Naive thymus-derived CD4-positive, alpha-beta T cell (primary cell): ENCODE measurements at places on chromosomes 1 and 21. TPM values are rescaled to one million over a fixed set of nuclear protein-coding genes. Genes with fewer than 3 reads are reported as not detected.

PCP4 gene
- not detected for total RNA-seq

NTMT2 gene
- total RNA-seq = not detected

ASPM gene
- total RNA-seq = 44.4 and 48.8 TPM in 2 replicates

GPR3 gene
- 0.45 TPM for total RNA-seq

DNA sequence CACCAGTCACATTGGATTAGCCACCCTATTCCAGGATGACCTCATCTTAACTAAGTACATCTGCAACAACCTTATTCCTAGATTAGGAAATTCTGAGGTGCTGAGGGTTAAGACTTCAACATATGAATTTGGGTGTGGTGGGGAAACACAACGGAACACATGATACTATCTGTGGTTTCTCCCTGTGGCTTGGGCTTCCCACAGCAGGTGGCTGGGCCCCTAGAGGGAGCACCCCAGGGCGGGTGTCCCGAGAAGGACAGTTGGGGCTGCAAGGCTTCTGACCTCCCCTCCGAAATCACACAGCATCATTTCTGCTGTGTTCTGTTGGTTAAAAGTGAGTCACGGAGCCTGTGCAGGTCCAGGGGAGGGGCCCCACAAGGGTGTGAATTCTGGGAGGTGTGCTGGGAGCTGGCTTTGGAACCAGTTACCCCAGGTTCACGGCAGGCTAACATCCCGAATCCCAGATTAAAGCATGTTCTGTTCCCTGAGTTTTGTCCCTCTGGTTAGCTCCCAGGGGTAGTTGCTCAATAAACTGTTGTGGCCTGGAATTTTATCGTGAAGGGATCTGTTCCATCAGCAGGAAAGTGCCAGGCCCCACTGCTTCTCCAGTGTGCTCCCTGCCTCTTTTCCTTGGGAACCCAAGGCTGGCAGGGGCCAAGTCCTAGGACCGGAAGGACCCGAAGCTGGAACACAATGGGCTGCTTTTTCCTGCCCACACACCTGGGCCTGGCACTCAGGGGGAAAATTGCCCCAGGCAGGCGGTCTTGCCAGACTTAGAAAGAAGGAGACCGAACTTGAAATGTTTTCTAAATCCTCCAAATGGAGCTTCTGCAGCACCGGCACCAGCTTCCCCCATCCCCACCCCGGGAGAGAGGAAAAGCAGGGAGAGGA, 154.0 kb upstream of the WNT4 start:
- H3K27me3 ChIP-seq = peaks cover 9% of the 10 kb centered on the region
- H3K4me1 ChIP-seq = no peaks in the 10 kb centered on the region
- H3K36me3 ChIP-seq = no peaks in the 10 kb centered on the region
- DNase-seq = no peak

GRCh38 chr1:166843322-166843721, 4.0 kb downstream of the POGK start:
- no peak overlapping the region for H3K27ac ChIP-seq
- H3K4me1 ChIP-seq = peaks cover 19% of the 10 kb centered on the region
- H3K27me3 ChIP-seq = no peaks in the 10 kb centered on the region
- peaks cover 75% of the 10 kb centered on the region for H3K36me3 ChIP-seq
- no peak overlapping the region for H3K4me3 ChIP-seq

GRCh38 chr1:181179987-181180365, 91.5 kb downstream of the IER5 start:
- peak; percentile 42 for DNase-seq
- no peaks in the 10 kb centered on the region for H3K36me3 ChIP-seq
- H3K27ac ChIP-seq = peak overlapping the region; percentile 46
- no peak overlapping the region for H3K4me3 ChIP-seq
- H3K4me1 ChIP-seq = no peaks in the 10 kb centered on the region

GRCh38 chr1:93775224-93775623, 93.6 kb upstream of the BCAR3 start:
- no peaks in the 10 kb centered on the region for H3K36me3 ChIP-seq
- H3K4me1 ChIP-seq = no peaks in the 10 kb centered on the region
- H3K27me3 ChIP-seq = no peaks in the 10 kb centered on the region
- H3K4me3 ChIP-seq = no peak overlapping the region
- no peak overlapping the region for H3K27ac ChIP-seq

- H3K36me3 ChIP-seq = peaks cover 4% of the 10 kb centered on the region
- H3K4me3 ChIP-seq = no peak overlapping the region
- no peak overlapping the region for H3K27ac ChIP-seq
- no peaks in the 10 kb centered on the region for H3K27me3 ChIP-seq
Measured at GRCh38 chr1:43703836-43704235, 3.5 kb upstream of the ST3GAL3 start.

DNA sequence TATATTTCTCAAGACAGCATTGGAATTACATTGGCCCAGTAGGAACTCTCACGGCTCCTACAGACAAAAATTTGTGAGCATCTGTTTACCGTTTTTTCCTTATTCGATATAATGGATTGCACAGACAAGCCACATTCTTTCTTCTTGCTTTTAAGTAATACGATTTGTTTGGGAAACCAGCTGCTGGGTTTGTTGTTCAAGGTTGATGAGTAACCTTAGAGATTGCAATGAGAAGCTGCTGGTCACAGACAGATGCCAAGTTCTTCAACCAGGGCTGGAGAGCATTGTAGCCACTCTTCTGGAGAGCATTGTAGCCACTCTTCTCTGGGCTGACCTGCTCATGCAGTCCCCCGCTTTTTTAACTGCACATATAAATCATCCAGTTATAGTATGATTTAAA, 1.4 kb upstream of the MIA3 start:
- no peaks in the 10 kb centered on the region for H3K27me3 ChIP-seq
- H3K27ac ChIP-seq = no peak overlapping the region
- no peak for DNase-seq
- no peak overlapping the region for H3K4me3 ChIP-seq
- H3K4me1 ChIP-seq = peaks cover 22% of the 10 kb centered on the region

DNA sequence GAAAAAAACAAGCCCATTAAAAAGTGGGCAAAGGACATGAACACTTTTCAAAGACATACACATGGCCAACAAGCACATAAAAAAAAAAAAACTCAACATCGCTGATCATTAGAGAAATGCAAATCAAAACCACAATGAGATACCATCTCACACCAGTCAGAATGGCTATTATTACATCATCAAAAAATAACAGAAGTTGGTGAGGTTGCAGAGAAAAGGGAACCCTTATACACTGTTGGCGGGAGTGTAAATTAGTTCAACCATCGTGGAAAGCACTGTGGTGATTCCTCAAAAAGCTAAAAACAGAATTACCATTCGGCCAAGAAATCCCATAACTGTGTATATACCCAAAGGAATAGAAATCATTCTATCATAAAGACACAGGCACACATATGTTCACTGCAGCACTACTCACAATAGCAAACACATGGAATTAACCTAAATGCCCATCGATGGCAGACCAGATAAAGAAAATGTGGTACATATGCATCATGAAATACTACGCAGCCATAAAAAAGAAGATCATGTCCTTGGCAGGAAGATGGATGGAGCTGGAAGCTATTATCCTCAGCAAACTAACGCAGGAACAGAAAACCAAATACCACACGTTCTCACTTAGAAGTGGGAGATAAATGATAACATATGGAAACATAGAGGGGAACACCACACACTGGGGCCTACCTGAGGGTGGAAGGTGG, 70.1 kb downstream of the INTS7 start:
- H3K27ac ChIP-seq = no peak overlapping the region
- H3K36me3 ChIP-seq = peaks cover 8% of the 10 kb centered on the region
- H3K4me3 ChIP-seq = no peak overlapping the region
- no peaks in the 10 kb centered on the region for H3K27me3 ChIP-seq
- no peaks in the 10 kb centered on the region for H3K4me1 ChIP-seq

DNA sequence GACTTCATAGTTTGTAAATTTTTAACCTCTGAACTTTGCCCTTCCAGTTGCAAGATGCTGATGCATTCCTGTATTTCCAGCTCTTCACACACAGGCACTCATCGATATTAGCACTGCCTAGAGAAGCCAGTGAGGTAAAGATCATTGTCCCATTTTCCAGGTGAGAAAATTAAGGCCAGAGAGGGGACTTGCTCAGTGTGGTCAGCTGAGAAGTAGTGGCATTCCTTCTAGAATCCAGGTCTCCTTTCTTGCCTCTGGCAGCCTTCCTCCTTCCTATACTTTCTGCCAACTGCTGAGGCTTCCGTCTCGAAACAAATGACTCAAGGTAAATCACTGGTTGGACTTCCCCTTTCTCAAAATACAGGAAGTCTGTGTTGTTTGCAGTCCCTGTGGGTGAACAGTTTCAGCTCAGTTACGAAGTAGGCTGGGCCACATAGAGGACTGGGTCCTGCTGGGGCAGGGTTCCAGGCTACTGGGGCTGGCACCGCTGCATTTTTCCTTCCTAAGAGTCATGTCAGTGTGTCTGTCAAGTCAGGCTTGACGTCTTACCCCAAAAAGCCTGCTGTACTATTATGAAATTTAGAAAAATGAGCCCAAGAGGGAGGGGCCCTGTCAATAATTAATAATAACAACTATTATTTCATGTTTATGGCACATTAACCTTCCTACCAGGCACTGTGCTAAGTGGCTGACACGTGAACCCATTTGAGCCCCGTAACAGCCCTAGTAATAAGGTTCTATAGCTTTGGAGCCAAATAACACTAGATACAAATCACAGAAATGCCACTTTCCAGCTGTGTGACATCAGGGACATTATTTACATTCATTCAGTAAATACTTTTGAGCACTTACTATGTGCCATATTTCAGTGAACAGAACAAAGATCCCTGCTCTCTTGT, 16.6 kb upstream of the RNF19B start:
- H3K27ac ChIP-seq = peak overlapping the region; percentile 84
- peaks cover 11% of the 10 kb centered on the region for H3K4me1 ChIP-seq
- H3K36me3 ChIP-seq = no peaks in the 10 kb centered on the region
